Activated CD4-positive, alpha-beta T cell treated with anti-CD3 and anti-CD28 coated beads, Interleukin-2, Interleukin-4, amounts not matched to agents 100 ng/mL and 50 ng/mL, durations not matched to agents 16 hours and 8 hours (primary cell): ENCODE measurements at places on chromosomes 12 and 14.

DNA sequence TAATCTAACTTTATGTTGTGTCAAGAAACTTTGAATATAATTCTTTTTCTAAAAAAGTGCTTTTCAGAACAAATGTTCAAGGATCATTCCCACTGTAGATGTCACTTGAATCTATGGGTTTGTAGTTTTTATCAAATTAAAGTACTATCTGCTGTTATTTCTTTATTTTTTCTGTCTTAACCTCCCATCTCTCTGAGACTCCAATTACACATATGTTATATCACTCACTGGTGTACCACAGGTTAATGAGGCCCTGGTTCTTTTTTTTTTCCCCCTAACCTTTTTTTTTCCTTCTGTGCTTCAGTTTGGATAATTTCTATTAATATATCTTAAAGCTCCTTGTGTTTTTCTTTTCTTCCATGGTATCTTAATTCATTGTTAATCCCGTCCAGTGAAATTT is 279.9 kb upstream of the RGS6 start:
- DNase-seq, result no peak

DNA sequence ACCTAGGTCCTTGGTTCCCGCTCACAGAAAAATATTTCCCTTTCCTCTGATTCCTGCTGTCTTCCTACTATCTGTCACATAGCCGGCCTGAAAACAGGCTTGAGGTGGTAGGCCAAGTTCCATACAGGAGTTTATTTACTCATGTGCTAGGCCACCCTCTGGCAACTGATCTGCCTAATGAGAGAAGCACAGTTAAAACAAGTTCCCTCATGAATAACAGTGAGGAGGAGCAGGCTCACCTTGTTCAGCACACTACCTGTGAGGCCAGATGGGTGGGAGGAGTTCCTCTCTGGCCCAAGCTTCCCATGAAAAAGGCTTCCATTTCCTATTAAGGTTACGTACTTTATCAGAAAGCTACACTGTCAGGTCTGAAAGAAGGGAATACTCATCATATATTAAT is 206.0 kb downstream of the MYRFL start:
- DNase-seq, result no peak

- DNase-seq, result no peak
Observed at GRCh38 chr12:100273782-100274181, 6.8 kb downstream of the SCYL2 start.

GRCh38 chr12:125393569-125393968 is 328.3 kb downstream of the AACS start:
- DNase-seq, result no peak

DNA sequence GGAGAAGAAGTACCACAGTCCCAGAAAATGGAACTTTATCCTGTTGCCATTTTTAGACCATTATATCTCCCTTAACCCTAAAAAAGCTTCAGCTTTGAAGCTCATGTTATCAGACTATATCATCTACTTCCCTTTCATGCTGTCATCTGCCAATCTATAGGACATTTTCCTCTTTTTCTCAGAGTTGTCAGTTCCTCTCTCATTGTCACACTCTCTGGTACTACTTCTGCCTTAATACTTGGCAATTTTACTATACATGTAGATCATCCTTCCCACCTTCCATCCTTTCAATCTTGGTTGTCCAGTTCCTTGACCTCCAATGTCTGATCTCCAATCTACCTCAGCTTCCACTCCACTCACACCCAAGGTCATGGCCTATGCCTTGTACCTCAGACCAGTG is 57.4 kb downstream of the SLC15A5 start:
- no peak for DNase-seq

DNA sequence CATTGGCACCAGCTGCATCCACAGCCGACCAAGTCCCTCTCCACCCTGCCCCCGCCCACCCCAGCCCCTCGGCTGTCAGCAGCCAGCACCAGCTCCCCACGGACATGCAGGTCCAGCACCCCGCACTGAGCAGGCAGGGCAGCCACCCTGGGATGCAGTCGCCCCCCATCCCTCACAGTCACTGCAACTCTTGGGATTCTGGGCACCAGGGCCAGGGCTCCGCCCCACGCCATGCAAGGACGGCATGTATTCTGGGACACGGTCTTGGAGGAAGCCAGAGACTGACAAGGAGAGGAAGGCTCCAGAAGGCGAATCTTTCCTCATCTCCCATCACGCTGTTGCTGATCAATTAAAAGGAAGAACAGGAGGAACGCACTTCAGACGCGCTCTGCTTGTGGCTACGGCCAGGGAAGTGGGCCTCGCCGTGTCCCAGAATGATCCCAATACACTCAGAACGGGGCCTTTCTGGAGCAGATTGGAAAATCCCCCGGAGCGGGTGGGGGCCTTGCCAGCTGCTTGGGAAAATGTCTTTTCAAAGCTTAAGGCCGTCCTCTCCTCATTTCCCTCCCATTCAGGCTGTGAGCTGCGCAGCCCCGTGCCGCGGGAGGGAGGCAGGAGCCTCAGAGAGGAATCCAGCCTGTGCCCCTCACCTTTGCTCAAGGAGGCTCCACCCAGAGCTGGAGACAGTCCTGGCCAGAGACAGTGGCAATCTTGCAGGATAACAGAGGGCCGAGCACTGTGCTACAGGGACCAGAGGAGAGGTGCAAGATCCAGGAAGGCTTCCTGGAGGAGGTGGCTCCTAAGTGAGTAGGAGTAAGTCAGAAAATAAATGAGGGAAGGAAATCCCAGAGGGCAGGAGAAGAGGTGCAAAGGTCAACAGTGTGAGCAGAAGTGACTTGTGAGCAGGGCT is 54.1 kb upstream of the DIO3 start:
- DNase-seq, result no peak

GRCh38 chr12:1842905-1843640 is 22.7 kb downstream of the LRTM2 start:
- no peak for DNase-seq

DNA sequence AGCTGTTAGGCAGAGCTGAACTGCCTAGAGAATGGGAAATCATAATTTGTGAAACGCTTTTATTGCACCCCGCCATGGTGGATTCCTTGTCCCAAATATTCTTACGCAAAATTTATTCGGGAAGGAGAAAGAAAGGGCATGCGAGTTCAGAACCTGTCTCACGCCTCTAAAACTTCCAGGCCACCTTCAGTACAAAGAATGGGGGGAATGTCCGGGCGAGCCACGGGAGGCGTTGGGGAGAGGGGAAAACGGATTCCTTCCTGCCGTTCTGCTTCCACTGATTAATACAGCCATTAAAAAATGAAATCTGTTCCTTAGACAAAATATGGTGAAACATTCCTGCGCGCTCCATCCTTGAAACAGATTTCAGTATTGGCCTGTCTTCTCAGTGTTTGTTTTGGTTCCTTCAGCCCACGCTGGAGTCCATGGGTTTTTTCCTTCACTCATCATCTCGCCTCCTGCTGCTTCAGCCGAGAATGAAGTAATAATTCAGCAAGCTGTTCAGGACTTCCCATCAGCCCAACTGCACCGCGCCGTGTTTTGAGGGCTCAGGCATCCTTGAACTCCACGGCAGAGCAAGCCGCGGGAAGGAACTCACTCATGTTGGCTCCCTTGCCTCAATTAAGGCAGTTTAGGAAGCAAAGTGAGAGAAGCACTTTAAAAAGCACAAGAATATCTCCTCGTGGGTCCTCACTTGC is 47.7 kb upstream of the CDKN3 start:
- DNase-seq, result no peak

DNA sequence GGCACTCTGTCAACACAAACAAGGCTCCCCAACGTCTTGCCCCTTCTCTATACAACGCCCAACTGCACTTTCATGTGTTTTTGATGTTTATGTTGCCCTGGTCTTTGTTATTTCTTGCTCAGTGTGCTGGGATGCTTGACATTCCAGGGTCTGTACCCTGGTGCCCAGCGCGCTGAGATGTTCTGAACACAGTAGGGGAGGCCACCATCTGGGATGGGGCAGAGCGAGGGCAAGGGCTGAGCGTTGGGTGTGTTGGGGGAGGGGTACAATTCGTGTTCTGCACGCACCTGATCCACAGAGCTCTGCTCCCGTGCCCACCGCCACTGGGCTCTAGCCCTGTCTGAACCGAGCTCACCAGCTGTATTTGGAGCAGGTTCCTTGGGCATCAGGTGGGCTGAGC is 52.9 kb downstream of the ISCA2 start:
- no peak for DNase-seq

DNA sequence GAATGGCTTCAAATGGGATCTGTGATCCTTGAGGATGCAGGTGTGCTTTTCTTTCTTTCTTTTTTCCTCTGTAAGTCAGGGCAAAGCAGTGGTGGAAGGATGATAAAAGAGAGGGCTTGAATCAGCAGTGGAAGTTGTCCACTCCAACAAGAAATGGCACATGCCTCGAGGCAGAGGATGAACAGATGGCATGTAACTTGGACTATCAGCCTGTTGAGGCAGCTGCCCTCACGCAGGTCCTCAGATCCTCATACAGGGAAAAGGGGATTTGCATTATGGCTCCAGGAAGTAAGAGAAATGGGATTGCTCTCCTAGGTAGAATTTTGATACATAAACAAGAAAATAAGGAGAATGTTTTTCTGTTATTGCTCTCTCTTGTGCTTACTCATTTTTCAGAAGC is 368.0 kb downstream of the FUT8 start:
- DNase-seq, result no peak

DNA sequence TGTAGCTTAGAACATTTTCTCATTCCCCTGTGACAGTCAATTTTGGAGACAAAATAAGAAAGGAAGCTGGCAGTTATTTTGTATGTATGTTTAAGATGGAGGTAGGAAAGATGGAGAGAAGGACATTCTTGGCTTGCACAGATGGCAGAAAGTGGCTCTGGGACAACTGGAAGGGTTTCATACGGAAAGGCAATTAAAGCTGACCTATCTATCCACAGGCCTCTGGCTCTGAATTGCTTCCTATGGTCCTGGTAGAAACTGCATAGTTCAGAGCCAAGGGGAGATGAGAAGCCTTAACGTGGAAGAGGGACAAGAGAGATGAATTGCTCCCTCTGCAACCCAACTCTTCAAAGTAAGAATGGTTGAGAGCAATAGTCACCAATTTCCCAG is 8.0 kb upstream of the NPFF start:
- no peak for DNase-seq

GRCh38 chr12:131387281-131388163 is 323.4 kb upstream of the SFSWAP start:
- DNase-seq, result no peak

DNA sequence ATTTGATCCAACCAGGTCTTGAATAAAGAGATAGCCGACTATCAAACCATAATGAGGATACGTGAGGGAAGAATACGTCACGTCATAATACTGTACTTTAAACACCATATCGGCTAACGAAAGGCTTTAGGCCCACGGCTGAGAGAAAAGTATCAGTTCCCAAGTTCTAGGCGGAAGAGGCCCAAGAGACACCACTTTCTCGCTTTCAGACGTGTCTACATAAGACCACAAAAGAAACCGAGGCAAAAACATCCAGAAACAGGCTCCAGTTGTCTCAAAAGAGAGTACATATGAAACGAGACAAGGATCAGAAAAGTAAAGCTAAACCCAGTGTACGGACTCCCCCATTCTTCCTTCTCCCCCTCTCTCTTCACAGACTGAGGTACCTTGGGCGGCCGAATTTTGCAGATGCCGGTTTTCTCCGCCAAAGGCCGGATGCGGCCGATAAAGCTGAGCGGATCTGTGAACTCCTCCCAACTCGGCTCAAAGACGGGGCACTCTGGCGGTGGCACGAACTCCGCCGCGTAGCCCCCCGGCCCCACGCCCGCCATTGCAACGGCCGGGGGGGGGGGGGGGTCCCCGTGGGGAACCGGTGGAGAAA is 479 bp downstream of the KDM5A start:
- DNase-seq, result peak; percentile 44

DNA sequence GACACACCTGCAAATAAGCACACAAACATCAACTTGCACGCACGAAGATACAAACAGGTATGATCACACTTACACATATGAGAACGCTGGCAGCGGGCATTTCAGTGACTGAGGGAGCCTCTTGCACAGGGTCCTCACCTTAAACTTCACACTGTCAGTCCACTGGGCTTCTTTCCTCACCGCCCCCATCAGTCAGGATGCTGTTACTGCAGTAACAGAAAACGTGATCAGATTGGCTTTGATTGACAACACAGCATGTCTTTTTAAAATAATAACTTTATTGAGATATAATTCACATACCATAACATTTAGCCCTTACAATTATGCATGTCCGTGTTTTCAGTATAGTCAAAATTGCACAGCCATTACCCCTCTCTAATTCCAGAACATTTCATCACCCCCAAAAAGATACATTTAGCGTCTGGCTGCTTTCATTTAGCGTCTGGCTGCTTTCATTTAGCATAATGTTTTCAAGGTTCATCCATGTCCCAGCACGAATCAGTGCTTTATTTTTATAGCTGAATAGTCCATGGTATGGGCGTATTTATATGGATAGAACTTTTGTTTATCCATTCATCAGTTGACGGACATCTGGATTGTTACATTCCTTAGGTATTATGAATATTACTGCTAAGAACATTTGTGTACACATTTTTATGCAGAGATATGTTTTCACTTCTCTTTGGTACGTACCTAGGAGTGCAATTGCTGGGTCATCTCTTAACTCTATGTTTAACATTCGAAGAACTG is 8.4 kb downstream of the CCDC197 start:
- peak; percentile 25 for DNase-seq

DNA sequence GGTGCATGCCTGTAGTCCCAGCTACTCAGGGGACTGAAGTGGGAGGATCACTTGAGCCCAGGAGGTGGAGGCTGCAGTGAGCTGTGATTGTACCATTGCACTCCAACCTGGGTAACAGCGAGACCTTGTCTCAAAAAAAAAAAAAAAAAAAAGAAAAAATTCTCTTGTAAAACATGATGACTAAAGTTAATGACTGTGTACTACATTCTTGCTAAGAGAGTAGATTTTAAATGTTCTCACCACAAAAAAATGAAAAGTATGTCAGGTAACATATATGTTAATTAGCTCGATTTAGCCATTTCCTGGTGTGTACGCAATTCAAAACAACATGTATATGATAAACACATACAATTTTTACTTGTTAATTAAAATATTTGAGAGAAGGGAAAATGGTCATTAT is 480.7 kb upstream of the RGS6 start:
- DNase-seq, result no peak

GRCh38 chr12:19962192-19962591 is 406.1 kb upstream of the PDE3A start:
- DNase-seq, result no peak

- DNase-seq, result peak; percentile 44
Observed at GRCh38 chr12:51246254-51246853, 7.7 kb downstream of the DAZAP2 start.

- no peak for DNase-seq
Observed at GRCh38 chr12:105504286-105504685, 173.8 kb downstream of the C12orf75 start.

GRCh38 chr14:99574099-99574880 is 29.7 kb downstream of the CCDC85C start:
- no peak for DNase-seq

GRCh38 chr14:61761959-61762786 is at the start of gene SNAPC1:
Gene SNAPC1, plus strand, starts transcription at chr14:61762420. Its CDS starts 41 bp downstream, at chr14:61762461.
- DNase-seq, result peak; percentile 98

GRCh38 chr12:50059440-50060119 is 2.2 kb downstream of the ASIC1 start:
- DNase-seq, result peak; percentile 40

GRCh38 chr12:49273726-49274395 is 9.0 kb downstream of the TUBA1C start:
- DNase-seq, result no peak

- DNase-seq, result no peak
Observed at GRCh38 chr14:26596543-26597061, 1.2 kb downstream of the NOVA1 start.
